NCI-H526 treated with DMSO at 0.1 percent for 48 hours (cell line): ENCODE measurements at places on chromosomes 6 and 20.

DNA sequence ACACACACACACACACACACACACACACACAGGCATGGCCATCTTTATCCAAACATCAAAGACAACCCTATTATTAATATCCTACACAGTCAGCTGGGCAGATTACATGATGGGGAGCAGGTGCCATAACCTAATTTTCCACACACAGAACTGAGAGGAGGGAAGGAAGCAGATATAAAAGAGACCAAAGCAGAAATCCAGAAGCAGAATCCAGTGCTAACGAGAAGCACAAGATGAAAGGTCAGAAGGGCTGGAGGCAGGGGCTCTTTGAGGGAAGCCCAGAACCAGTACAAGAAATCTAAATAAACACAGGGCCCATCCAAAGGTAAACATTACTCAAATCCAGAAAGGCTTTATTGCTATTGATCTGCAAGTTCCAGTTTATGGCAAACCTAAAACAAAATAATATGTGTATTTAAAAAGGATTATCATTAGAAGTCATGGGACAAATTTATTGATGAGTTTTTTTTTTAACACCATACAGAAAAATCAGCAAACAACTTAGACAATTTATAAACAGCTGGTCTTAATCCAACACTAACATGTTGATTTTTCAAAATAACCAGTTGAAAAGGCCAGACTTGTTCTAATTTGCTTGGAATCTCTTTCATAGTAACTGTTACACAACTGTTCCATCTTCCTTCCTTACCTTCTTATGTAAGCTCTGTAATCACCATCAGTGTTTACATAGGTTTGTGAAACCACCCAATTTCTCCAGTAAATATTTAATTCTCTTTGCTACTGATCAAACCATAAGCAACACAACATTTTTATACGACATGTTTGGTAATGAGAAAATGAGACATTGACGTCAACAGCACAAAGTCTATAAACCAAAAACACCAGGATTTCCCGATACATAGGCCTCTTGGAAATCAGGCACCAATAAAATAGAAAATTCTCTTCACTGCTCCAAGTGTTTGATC is 34.2 kb downstream of the SLC23A2 start:
- DNase-seq = no peak

DNA sequence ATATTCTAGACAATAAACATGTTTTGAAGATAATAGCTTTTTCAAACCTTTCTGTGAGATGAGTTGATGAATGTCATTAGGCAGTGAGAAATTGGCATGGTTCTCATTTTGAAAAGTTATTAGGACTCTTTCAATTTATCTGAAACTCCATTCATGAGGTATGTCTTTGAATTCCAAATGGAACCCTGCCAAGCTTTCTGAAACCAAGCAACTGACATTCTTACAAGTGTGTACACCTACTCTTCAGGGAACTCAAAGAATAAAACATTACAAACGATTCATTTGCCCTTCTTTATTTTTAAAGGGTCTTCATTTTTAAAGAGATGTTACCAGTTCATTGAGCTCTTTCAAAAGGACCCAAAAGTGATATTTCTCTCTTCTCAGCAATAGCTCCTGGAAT is 2.1 kb upstream of the TRDN start:
- DNase-seq = no peak

DNA sequence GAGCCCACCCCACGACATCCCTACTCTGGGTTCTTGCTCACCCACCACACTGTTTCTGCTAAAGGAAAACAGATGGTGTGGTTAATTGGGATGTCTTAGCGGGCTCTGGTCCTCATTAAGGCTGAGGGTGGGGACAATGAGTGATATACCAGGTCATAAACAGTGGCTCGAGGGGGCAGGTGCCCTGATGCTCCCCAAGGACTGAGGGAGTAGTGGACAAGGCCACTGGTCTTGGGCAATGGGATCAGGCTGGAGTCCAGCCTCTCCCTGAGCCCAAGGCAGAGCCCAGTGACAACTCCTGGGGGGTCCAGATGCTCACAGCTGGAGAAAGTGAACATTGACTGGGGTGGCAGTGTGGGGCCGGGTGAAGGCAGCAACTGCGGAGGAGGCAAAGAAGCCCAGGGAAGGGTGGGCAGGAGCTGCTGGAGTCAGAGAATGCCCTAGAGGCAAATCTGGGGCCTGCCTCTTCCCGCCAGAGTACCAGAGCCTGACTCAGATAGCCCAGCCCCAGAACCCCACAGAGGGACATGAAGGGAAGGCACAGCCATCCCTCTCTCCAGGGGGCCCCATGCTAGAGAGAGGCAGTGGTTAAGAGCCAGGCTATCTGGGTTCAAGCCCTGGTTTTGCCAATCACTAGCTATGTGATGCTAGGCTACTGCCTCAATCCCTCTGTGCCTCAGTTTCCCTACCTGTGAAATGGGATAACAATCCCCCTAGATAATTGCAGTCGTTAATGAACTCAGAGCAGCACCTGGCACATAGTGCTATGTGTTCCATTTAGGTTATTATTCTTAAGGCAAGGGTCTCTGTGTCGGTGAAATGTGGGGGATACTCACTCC is 72.3 kb downstream of the MRPL14 start:
- DNase-seq = no peak

- DNase-seq = no peak
Measured at GRCh38 chr6:33189164-33189563, 3.1 kb downstream of the COL11A2 start.

GRCh38 chr6:83117802-83118201 is 50.3 kb downstream of the DOP1A start:
- DNase-seq = no peak

DNA sequence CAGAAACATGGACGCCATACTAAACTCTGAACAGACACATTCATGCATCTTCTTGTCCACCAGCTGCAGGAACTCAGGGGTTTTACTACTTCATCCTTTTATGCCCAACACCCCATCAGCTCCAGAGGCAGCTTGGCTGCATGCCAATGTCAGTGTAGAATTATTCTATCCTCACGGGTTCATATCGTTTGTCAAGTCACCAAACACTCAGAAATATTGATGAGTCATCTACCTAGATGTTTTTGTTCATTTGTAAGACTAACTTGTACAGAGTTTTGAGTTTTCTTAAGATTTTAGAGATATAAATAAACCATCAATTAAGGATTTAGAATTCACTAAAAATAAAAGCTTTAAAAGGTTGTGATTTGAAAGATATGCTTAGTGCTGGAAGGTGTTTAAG is 590.7 kb upstream of the FLRT3 start:
- DNase-seq = no peak
